ENCODE measurements at places on chromosomes 16 and 17.

GRCh38 chr16:67027046-67027445 is 1.9 kb upstream of the CBFB start:
- no peak for DNase-seq

GRCh38 chr16:14309906-14310305 is 238.8 kb downstream of the MRTFB start:
- DNase-seq, result no peak

GRCh38 chr16:80084614-80085013 is 456.2 kb upstream of the DYNLRB2 start:
- no peak for DNase-seq

GRCh38 chr16:24525970-24526559 is 13.3 kb upstream of the RBBP6 start:
- no peak for DNase-seq

- DNase-seq, result no peak
These were observed 26.1 kb upstream of the ZNF750 start for GRCh38 chr17:82865774-82866395.

DNA sequence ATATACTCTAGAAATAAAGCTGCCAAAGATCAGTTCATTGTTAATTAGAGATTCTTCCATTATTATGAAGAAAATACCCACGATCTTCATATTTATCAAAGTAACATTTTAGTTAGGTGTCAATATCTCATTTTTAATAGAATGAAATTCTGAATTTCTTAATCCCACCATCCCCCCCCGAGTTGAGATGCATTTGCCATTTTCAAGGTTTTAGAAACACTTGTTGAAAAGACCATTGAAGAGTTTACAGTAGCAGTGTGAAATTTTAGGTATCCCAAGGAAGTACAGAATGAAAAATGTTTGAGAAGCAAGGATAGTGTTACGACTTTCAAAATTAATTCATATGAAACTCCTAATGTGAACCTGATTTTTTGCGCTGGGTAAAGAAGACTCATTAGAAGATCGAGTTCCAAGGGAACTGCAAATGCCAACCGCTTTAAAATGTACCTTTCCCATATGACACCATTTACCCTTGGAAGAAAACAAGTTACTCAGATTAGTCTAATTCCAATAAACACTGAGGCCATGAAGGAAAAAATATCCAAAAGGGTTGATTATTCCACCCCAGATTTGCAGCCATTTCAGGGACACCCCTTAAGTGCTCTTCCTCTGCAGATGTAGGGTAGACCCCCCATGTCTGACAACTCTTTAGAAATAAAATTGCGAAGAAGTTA is 731 bp downstream of the IKZF3 start:
- no peak for DNase-seq

- DNase-seq, result no peak
These were observed 376.4 kb downstream of the SLC39A11 start for GRCh38 chr17:72715906-72716572.

DNA sequence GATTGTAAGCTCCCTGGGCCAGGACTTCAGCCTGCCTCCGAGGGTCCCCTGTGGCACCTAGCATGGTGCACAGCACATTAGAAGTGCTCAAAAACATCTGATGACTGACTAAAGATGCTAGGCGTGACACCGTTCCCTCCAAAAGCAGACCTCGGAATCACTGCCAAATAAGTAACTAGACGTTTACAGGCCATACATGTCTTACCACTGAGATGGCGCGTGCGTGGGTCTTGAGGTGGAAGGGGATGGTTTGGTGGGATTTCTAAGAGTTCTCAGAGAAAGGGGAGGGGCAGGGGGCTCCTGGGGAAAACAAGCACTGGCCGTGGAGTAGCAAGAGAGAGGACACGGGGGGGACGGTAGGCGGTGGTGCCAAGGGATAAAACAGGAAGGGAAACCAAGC is 12.4 kb downstream of the MPO start:
- no peak for DNase-seq

DNA sequence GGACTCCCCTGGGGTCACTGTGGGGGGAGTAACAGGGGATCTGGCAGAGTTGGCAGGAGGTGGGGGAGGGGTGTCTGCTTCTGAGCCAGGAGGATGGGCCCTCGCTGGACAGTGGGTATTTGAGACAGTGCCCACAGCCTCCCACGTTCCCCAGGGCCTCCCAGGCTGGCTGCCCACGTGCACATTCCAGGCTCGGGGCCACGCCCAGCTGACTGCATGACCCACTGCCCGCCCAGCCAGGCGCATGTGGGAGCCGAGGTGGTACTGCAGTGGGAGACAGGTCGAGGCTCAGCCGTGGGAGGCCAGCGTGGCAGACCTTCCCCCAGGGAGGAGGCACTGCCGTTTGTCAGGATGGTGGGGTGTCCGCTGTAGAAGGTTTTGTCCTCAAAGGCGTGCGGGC is 38.8 kb downstream of the BAHCC1 start:
- DNase-seq, result no peak

Data from esophagus squamous epithelium (tissue), 5 donors.